Upper lobe of left lung (tissue), 6 donors: ENCODE measurements at places on chromosomes 2 and 18. TPM values are rescaled to one million over a fixed set of nuclear protein-coding genes. Genes with fewer than 3 reads are reported as not detected.

The ANKRD30BL gene
- total RNA-seq: not detected

The DAW1 gene
- total RNA-seq: 18.7 TPM

The MYO7B gene
- total RNA-seq: 6.1 TPM

The HK2 gene
- total RNA-seq: 37.5 TPM

The TTC31 gene
- total RNA-seq: 19.7 TPM

The DSG2 gene
- total RNA-seq: 29.7 TPM

GRCh38 chr2:119119999-119120756, 38.4 kb downstream of the C1QL2 start:
- no peak for DNase-seq

- no peak for DNase-seq
These were observed 185.9 kb downstream of the CDH7 start for GRCh38 chr18:65936678-65937077.

GRCh38 chr2:64608867-64609226, 44.9 kb downstream of the SERTAD2 start:
- no peak for DNase-seq

- DNase-seq: no peak
These were observed 304.0 kb downstream of the LPIN1 start for GRCh38 chr2:12050396-12050795.

GRCh38 chr2:57434441-57434840, 612.2 kb upstream of the VRK2 start:
- no peak for DNase-seq

DNA sequence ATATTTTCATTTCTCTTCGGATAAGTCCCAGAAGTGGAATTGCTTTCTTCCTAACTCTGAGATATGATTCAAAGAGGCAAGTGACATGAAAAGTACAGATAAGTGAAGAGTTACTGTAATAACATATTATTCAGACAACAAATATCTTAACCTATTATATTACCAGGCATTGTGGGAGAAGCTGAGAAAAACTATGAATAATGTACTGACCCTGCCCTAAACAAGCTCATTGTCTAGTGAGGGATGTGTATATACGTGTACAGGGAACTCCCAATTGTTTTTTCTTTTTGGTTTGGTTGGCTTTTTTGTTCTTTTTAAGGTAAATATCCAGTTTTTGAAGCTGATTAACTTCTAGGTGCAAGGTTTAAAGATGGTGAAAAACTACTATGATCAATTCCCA, 26.5 kb downstream of the NCKAP1 start:
- no peak for DNase-seq

GRCh38 chr18:62324917-62325805, at the start of gene TNFRSF11A:
Gene TNFRSF11A (plus strand): TSS chr18:62325310. CDS start chr18:62325353, 43 bp downstream.
- peak; percentile 93 for DNase-seq

- DNase-seq: no peak
These were observed 36.2 kb upstream of the LPIN1 start for GRCh38 chr2:11710210-11710609.

DNA sequence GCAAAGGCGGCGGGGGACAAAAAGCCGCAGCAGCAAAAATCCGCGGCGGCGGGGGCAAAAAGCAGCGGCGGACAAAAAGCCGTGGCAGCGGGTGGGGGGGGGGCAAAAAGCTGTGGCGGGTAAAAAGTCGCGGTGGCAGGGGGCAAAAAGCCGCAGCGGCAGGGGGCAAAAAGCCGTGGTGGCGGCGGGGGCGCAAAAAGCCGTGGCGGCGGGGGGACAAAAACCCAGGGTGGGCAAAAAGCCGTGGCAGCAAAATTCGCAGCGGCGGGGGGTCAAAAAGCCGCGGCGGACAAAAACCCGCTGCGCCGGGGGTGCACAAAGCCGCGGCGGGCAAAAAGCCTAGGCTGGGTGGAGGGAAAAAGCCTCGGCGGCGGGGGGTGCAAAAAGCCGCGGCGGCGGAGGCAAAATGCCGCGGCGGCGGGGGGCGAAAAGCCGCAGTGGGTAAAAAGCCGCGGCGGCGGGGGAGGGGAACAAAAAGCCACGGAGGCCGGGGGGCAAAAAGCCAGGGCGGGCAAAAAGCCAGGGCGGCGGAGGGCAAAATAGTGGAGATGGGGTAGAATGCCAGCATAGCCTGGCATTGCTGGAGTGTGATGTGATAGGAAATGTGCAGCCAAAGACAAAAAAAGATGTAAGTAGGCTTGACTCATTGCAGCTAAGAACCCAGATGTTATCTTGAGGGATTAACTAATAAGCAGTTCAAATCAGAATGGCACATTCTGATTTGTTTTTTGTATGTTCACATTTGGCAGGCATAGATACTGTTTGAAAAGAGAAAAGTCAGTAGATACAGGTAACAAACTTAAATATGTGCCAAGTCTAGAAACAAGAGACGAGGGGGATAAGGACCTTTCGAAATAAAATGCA, 1076.3 kb downstream of the RPIA start:
- no peak for DNase-seq
